Fibroblast of villous mesenchyme (primary cell): ENCODE measurements at places on chromosomes 6 and 20. TPM values are rescaled to one million over a fixed set of nuclear protein-coding genes. Genes with fewer than 3 reads are reported as not detected.

The TP53INP2 gene
- 4.2 and 4.3 TPM in 2 replicates for total RNA-seq

The PDE10A gene
- total RNA-seq = 5.6 and 9.0 TPM in 2 replicates

The PSMB8 gene
- 72.5 and 78.2 TPM in 2 replicates for total RNA-seq

The DDO gene
- total RNA-seq = 1.9 and 3.9 TPM in 2 replicates

The WDR27 gene
- 14.8 and 18.1 TPM in 2 replicates for total RNA-seq

The DNAH8 gene
- total RNA-seq = under 0.01 and 0.32 TPM in 2 replicates

The PET117 gene
- total RNA-seq = 9.5 and 9.7 TPM in 2 replicates

The CLDN20 gene
- total RNA-seq = not detected in 2 replicates

The CTSA gene
- total RNA-seq = 60.9 and 61.3 TPM in 2 replicates

The SOX4 gene
- 33.2 and 71.8 TPM in 2 replicates for total RNA-seq
